ENCODE measurements at places on chromosomes 5 and 9.

GRCh38 chr5:137737349-137738131 lies 1.7 kb upstream of the KLHL3 start:
- no peak for DNase-seq

GRCh38 chr9:592225-592624 lies 249.3 kb upstream of the DMRT1 start:
- DNase-seq, result no peak

DNA sequence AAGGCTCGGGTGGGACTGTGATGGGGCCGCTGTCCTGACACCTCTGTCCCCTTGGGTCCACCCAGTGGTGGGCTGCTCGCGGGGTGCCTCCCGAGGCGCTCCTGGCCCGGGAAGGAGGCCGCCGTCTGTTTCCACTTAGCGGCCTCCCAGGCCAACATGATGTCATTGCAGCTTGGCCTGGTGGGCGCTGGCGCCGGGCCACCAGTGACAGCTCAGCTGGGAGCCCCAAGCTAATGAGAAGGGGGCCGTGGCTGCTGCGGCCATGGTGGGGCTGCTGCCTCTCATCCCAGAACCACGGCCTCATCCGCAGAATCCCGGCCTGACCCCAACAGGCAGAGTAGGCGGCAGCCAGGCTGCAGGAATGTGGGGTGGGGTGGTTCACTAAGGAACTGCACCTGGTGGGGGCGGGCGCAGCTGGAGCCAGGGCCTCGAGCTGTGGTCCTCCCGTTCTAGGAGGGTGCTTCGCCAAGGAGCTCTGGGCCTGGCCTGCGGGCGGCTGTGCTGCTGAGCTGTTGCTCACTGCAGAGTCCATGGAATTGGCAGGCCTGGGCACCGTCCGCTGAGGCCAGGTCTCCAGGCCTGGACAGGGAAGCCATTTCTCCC lies 123.5 kb upstream of the COL5A1 start:
- no peak for DNase-seq

DNA sequence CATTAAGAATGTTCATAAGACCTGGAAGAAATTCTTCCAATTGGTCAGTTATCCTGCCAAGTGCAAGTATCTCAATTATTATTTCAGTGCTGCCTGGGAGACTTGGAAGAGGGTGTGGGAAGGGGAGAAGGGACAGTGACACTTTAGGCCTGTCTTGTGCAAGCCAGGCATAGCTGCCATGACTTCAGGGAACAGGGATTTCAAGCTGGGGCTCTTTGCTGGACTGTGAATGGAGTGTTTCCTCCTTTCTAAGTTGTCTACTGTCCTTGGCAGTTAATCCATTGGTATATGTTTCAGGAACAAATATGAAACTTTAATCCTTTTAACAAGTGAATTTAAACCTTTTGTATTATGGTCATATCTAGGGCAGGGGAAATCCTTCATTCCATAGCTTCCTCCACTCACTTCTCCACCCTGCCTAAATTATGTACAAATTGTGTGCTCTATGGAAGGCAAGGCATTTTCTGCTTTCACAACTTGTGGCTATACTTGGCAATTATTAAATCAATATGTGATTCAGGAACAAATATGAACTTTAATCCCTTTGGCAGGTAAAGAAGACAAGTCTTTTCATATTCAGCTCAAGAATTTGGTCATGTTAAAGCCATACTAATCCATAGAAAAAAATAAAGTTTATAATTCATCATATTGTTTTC lies 72.7 kb upstream of the IL33 start:
- no peak for DNase-seq

- DNase-seq, result no peak
These were observed 230.6 kb downstream of the FSTL4 start for GRCh38 chr5:133381571-133382365.

GRCh38 chr5:179146277-179146676 lies 86.1 kb downstream of the ZNF354C start:
- no peak for DNase-seq

DNA sequence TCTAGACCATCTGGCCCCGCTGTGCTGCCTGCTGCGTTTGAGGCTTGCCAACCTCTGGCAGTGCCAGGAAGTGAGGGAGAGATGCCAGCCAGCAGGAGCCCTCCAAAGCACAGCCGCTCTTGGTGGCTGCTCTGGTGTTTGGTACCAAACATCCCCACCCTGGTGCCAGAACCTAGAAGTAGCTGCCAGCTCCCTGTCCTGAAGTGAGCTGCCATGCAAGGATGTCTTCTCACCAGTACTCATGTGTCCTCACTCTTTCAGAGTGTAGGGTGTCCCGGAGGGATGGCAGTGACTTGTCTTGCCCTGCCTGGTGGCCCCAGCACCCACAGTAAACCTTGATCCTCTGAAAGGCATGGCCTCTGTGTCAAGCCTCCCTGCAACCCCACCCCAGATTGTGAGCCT lies 43.4 kb downstream of the AMBP start:
- no peak for DNase-seq

GRCh38 chr5:61100437-61100836 lies 61.8 kb downstream of the SMIM15 start:
- DNase-seq, result no peak

- no peak for DNase-seq
These were observed 1.9 kb upstream of the DCAF10 start for GRCh38 chr9:37798677-37799076.

DNA sequence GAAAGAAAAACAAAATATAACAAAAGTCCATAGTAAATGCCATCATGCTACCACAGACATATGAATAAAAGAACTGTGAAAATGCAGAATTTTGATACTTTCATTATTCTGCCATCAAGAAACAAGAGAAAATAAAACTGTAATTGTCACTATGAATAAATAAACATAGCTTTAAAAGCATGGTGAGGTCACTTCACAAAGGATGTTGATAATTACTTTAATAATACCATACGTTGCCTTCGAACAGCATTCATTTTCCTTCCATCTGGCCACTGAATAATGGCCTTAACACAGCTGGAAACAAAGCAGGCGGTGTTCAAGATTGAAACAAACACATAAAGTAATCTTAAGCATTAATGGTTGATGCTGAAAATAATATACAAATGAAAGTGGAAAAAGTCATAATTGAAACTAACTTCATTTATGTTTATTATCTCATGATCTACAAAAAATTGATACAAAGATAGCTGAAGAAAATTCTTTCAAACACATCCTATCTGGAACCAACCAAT lies 102.0 kb downstream of the AGTPBP1 start:
- no peak for DNase-seq

GRCh38 chr9:111474385-111474784 lies 9.8 kb downstream of the ECPAS start:
- no peak for DNase-seq

All from retinal pigment epithelial cell (primary cell).